ENCODE measurements at places on chromosomes 4 and X. TPM values are rescaled to one million over a fixed set of nuclear protein-coding genes. Genes with fewer than 3 reads are reported as not detected.

Gene SPON2
- 0.83 TPM for total RNA-seq

Gene TMEM47
- 28.0 TPM for total RNA-seq

Gene JCHAIN
- 0.33 TPM for total RNA-seq

Gene HDAC8
- 22.7 TPM for total RNA-seq

Gene BANK1
- 0.17 TPM for total RNA-seq

Gene KLF3
- total RNA-seq, result 54.5 TPM

Gene HDX
- 3.7 TPM for total RNA-seq

Gene SCFD2
- total RNA-seq, result 21.5 TPM

- no peak for DNase-seq
Observed at GRCh38 chrX:13258052-13258444, 61.8 kb downstream of the ATXN3L start.

DNA sequence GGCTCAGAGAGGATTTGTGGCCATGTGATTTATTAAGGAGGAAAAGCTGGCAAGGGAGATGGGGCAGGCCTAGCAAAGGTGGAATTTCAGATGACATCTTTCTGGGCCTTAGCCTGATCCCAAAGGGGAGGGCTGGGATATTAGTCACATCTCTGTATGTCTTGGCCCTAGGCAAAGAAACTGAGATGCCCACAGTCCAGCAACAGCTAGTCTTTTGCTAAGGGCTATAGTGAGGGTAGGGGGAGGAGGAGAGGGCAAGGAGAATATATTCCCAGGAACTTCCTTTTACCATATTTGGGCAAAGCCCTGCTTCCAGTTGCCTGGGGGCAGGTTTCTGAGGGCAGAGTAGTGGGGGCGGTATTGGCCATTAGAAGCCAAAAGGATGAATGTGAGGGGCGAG is 209.8 kb upstream of the NR3C2 start:
- no peak for DNase-seq

GRCh38 chr4:40003986-40004385 is 26.3 kb upstream of the PDS5A start:
- peak; percentile 27 for DNase-seq

- DNase-seq, result no peak
Observed at GRCh38 chr4:184487503-184487902, 13.2 kb upstream of the IRF2 start.

- DNase-seq, result peak; percentile 91
Observed at GRCh38 chr4:103099691-103100392, at the start of gene BDH2. TSS of gene BDH2 (minus strand) at chr4:103099834. CDS start at chr4:103096254, 3,580 bp downstream.

DNA sequence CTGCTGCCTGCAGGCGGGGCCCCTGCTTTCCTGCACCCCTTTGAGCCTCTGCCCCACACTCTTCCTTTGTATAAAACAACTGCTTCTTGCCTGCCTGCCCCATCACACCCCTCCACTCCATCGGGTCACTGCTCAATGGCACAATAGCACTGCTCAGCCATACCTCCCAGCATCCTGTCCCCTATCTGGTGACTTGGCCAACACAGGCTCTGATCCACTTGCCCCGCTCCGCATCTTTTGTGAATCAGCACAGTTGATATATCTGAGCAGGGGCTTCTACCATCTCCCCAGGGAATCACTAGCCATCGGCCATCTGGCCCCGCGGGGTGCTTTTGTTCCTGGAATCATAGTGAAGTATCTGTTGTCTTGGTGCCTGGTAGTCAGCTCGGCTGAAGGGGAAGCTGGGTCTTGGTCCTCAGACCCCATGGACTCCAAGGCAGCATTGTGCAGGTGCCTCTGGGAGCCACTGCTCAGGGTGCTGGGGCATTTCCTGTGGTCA is 45.3 kb downstream of the MAP7D3 start:
- no peak for DNase-seq

- no peak for DNase-seq
Observed at GRCh38 chr4:79211490-79211889, 114.4 kb downstream of the NAA11 start.

DNA sequence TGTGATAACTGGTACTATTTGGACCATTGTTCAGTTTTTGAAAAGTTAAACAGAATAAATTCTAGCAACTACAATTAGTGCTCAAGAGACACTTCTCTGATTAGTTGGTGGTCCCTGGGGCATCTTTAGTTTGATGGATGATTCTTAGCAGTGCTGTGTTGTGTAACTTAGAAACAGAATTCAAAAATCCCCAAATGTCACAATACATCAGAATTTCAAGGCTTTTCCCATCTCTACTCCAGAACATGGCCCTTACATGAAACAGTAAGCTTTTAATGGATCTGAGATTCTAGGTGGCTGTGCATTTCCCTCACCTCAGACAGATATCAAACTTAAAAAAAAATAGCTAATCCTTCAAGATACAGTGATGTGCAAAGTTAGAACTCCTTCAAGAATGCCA is 104.4 kb upstream of the CXCL13 start:
- DNase-seq, result no peak

- peak; percentile 86 for DNase-seq
Observed at GRCh38 chrX:73943693-73944562, 360.1 kb upstream of the ZCCHC13 start.

DNA sequence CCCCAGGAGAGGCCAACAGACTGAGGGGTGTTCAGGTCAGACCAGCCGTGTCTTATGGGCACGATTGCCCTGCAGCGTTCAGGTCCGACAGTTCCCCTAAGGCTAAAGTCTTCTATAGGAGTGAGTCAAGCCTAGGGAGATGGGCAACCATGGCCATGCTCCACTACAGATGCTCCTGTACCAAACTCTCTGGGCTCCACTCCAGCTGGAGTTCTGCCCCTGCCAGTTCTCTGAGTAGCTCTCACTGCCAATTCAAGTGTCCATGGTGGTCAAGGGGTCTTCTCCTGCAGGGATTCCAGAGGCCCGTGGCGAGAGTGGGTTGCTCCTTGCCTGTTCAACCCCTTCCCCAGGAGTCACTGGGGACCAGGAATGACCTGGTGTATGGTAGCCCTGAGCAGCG is 38.2 kb downstream of the BEX3 start:
- DNase-seq, result no peak

- DNase-seq, result no peak
Observed at GRCh38 chr4:6502147-6502546, 29.7 kb upstream of the PPP2R2C start.

DNA sequence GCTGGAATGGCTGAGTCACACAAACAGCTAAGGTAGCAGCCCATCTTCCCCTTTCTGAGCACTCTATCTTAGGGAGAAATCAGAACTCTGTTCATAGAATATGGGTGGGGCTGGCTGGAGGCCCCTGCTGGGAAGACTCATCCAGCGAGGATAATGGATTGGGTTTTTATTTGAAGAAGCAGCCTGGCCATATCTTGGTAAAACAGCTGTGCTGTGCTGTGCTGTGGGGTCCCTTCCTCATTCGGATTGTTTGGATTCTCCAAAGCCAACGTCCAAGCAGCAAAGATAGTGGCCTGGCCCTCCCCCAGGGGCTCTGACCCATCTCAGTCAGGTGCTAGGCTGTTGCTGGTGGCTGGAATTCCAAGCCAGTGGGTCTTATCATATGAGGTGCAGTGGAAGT is 63.8 kb downstream of the ZNF718 start:
- no peak for DNase-seq

DNA sequence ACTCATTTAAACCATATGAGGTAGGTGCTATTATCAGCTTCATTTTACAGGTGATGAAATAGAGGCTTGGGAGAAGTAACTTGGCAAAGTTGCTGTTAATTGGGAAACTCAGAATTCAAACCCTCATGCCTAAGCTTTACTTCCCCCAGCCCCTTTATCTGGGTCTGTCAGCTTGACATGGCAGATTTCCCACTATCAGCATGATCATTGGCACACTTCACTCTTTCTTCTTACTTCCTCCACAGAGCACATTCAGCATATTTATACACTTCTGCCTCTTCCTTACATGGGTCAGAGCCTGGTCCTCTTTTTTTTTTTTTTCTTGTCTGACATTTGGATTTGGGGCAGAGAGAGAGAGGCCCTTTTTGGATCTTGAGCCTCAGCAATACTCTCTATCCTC is 56.5 kb upstream of the ARX start:
- DNase-seq, result no peak

GRCh38 chrX:27163236-27163635 is 299.9 kb downstream of the PPP4R3C start:
- no peak for DNase-seq

GRCh38 chrX:110180928-110181310 is 137.0 kb downstream of the AMMECR1 start:
- DNase-seq, result peak; percentile 22

- no peak for DNase-seq
Observed at GRCh38 chr4:183960962-183961541, 55.9 kb downstream of the STOX2 start.

GRCh38 chr4:86223472-86223871 is 136.4 kb downstream of the MAPK10 start:
- DNase-seq, result peak; percentile 19

DNA sequence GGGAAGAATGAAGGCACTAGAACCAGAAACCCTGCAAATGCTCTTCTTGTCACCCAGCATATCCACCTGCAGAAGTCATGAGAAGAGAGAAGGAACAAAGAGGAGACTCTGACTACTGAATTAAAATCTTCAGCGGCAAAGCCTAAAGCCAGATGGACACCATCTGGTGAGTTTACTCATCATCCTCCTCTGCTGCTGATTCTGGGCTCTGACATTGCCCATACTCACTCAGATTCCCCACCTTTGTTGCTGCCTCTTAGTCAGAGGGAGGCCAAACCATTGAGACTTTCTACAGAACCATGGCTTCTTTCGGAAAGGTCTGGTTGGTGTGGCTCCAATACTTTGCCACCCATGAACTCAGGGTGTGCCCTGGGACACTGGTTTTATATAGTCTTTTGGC is 181.7 kb downstream of the AR start:
- no peak for DNase-seq

DNA sequence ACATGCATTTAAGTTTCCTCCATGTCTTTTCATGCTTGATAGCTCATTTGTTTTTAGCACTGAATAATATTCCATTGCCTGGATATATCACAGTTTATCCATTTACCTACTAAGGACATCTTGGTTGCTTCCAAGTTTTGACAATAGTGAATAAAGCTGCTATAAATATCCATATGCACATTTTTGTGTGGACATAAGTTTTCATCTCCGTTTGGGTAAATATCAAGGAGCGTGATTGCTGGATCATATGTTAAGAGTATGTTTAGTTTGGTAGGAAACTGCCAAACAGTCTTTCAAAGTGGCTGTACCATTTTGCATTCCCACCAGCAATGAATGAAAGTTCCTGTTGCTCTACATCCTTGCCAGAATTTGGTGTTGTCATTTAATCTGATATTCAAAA is 172.5 kb downstream of the DHX15 start:
- no peak for DNase-seq

DNA sequence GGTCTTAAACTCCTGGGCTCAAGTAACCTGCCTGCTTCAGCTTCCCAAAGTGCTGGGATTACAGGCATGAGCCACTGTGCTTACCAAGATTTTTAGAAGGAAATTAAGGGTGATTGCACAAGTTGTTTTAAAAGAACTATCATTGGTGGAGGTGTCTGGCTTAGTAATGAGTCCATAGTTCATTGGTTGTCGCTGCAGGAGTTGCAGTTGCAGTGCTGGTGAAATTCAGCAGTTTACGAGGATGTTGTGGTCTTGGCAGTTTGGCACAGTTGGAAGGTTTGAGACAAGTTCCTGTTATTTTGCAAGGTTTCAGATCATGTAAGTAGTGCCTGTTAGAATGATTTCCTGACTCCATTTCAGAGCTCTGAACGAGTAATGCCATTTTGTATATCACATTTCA is 48.1 kb downstream of the RAB40AL start:
- DNase-seq, result peak; percentile 19

DNA sequence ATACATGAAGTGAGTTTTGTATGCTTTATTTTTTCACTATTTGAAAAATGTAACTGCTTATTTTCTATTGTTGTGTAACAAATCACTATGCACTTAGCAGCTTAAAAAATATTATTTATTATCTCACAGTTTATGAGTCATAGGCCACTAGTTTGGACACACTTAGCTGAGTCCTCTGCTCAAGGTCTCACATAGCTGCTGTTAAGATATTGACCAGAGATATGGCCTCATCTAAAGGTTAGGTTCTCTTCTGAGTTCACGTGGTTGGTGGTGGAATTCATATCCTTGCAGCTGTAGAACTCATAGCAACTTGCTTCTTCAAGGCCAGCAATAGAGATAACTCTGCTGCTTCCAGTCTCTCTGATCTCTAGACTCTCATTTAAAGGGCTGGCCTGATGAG is 534.4 kb downstream of the SPRY1 start:
- no peak for DNase-seq

DNA sequence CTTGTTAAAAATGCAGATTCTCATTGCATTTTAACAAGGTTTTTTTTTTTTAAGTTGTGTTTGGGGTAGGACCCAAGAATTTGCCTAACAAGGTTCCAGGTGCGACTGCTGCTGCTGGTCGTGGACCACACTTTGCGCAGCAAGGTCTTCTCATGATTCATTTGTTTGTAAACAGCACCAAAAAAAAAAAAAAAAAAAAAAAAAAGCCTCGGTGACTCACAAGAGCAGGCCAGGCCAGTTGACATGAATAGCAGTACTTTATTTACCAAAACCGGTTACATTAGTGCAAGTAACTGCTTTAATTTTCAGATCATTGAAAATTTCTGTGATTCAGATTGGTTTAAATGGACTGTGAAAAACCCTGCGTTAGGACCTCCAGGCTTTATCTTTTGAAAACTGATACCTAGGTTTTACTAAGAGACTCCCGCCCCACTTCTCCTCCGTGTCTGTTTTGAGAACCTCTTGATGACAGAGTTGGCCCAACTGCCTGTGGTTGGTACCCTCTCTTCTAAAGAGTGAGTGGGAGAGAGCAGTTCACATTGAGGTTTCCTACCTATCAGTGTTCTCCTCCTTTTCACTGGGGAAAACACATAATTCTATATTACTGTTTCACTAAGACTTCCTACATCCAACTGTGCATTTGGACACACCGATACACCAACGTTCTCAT is 86.2 kb downstream of the PHEX start:
- peak; percentile 26 for DNase-seq

DNA sequence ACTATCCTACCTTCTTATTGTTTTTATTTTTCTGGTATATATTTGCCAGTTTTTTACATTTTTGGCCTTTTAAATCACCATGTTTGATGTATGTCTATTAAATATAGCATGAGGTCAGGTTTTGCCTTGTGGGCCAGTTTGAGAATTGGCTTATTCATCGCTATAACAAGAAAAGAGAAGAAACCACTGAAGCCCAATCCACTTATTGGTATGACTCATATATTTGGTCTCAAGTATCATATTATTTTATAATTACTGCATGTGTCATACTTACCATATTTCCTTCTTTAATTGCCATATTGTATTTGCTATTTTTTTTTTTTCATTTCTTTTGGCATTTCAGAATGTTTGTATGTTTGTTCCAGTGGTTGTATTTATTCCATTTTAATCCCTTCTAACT is 99.3 kb downstream of the IRF2 start:
- peak; percentile 78 for DNase-seq

DNA sequence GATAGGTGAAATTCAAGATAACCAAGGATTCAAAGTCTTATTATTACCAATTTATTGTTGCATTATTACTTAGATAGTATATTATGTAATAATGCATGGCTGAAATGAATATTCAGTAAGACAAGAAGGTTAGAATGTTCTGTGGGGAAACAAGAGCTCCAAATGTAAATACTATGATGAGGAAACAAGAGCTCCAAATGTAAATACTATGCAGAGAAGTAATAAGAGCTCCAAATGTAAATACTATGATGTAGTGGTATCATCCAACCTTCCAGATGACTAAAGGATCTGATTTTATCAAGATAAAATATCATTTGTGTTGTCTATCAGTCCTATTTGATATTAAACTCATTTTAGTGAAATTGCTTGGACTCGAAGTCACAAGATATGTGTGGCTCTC is 82.2 kb upstream of the PCDH18 start:
- no peak for DNase-seq

Data from mammary epithelial cell (primary cell).